NK-92 treated with Interleukin-12 subunit alpha and Interleukin-12 subunit beta, amount 100 ng/mL, for 24 hours (cell line): ENCODE measurements at places on chromosomes 13 and 19.
A peak's percentile ranks its signal among the peaks of the same experiment; 100 is the strongest.

GRCh38 chr19:48415395-48415794 lies 21.9 kb downstream of the GRIN2D start:
- peak; percentile 59 for DNase-seq

DNA sequence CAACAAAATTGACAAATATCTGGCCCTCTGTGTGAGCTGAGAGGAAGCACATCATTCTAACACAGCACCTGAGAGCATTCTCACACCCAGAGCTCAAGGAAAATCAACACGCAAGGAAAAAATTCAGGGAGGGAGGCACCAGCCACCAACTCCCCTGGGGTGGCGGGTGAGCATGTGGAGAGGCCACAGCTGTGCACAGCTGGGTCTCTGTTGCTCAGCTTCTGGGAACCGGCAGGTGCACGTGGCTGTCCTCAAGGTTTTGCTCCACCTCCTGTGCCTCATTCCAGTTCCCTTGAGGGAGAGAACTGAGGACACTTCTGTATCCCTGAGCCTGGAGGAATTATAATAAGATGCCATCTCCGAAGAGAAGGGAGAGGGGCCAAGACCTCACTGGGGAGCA lies 134.0 kb downstream of the USP12 start:
- no peak for DNase-seq

- DNase-seq = no peak
These were observed 6.6 kb downstream of the PEPD start for GRCh38 chr19:33514885-33515551.

- no peak for DNase-seq
These were observed 5.8 kb downstream of the SLC39A3 start for GRCh38 chr19:2733930-2734588.

DNA sequence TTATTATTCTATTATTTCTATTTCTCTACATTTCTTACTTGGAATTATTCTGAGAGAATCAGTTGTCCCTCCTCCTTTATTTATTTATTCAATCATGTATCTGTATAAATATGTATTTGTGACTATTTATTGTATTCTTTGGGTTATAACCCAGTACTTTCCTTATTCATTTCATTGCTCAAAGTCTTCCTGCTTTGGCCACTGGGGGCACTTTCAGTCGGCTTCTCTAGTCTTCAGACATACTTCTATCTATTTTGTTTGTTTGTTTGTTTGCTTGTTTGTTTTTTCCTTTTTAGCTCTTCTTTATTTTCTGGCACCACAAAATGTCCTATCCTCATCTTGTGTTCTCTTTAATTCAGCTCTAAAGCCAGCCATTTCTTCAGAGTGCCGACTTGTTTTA lies 260.4 kb downstream of the NALCN start:
- DNase-seq = no peak

GRCh38 chr19:3225169-3225485 lies 666 bp downstream of the CELF5 start:
- no peak for DNase-seq

- DNase-seq = no peak
These were observed at the start of gene DIRAS1 for GRCh38 chr19:2720777-2721569. Gene DIRAS1 (minus strand): TSS chr19:2721372. CDS start chr19:2717806, 3,566 bp downstream.

DNA sequence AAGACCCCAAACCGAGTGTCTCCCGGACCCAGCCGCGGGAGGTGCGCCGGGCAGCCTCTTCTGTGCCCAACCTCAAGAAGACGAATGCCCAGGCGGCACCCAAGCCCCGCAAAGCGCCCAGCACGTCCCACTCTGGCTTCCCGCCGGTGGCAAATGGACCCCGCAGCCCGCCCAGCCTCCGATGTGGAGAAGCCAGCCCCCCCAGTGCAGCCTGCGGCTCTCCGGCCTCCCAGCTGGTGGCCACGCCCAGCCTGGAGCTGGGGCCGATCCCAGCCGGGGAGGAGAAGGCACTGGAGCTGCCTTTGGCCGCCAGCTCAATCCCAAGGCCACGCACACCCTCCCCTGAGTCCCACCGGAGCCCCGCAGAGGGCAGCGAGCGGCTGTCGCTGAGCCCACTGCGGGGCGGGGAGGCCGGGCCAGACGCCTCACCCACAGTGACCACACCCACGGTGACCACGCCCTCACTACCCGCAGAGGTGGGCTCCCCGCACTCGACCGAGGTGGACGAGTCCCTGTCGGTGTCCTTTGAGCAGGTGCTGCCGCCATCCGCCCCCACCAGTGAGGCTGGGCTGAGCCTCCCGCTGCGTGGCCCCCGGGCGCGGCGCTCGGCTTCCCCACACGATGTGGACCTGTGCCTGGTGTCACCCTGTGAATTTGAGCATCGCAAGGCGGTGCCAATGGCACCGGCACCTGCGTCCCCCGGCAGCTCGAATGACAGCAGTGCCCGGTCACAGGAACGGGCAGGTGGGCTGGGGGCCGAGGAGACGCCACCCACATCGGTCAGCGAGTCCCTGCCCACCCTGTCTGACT lies 7.9 kb downstream of the MAP1S start:
- DNase-seq = no peak

GRCh38 chr19:42455086-42455485 lies 12.3 kb upstream of the CXCL17 start:
- DNase-seq = no peak

DNA sequence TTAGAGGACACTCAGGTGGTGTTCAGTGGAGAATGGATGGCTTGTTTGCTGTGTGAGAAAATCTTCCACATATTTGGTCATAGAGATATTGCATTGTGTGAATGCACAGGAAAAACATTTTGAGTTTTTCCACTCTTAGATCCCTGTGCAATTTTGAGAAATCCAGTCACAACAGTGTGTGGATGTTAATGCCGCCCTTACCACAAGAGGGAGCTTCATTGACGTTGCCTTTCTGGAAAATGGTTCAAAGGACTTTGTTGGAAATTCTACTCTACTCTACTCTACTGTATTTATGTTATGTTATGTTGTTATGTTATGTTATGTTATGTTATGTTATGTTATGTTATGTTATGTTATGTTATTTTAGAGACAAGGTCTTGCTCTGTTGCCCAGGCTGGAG lies 13.4 kb downstream of the ZNF20 start:
- DNase-seq = no peak

- DNase-seq = no peak
These were observed 55.0 kb upstream of the TM9SF2 start for GRCh38 chr13:99446242-99446641.

GRCh38 chr13:112997188-112998130 lies 28.4 kb downstream of the MCF2L start:
- DNase-seq = no peak

DNA sequence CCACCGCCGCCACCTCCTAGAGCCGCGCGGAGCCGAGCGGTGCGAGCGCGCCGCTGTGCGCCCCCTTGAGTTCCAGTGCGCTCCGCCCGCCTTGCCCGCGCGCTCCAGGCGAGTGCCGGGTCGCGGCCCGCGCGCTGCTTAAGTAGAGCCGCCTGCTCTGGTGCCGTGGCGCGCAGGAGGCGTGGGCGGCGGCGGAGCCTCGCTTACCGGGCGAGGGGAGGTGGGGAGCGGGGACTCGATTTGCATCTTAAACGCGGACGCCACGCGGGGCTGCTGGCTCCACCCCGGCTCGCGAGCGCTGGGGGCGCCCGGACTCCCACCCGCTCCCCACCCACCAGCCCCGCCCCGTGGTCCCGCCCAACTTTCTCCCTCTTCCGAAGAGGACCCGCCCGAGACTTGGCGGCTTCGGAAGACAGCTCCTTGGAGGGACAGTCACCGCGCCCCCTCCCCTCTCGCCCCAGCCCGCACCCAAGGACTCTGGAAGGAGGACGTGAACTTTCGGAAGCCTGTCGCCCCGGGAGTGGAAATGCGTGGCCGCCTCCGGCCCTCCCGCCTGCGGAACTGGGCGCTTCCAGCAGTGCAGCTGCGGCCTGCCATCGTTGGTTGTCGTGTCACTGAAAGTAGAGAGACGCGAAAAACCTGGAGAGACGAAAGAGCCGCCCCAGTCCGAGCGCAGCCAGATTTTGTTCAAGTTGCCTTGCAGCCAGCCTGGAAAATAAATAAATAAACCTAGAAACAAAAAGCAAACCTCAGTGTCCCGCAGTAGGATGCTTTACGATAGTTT lies at the start of gene KCTD12:
TSS of gene KCTD12 (minus strand) at position 114 of the 784 bp plus-strand sequence. CDS start 257 bp downstream, outside the sequence.
- no peak for DNase-seq

- DNase-seq = no peak
These were observed 3.0 kb downstream of the ANGPTL4 start for GRCh38 chr19:8366961-8367326.

- no peak for DNase-seq
These were observed 1.3 kb upstream of the SHANK1 start for GRCh38 chr19:50720921-50721381.

DNA sequence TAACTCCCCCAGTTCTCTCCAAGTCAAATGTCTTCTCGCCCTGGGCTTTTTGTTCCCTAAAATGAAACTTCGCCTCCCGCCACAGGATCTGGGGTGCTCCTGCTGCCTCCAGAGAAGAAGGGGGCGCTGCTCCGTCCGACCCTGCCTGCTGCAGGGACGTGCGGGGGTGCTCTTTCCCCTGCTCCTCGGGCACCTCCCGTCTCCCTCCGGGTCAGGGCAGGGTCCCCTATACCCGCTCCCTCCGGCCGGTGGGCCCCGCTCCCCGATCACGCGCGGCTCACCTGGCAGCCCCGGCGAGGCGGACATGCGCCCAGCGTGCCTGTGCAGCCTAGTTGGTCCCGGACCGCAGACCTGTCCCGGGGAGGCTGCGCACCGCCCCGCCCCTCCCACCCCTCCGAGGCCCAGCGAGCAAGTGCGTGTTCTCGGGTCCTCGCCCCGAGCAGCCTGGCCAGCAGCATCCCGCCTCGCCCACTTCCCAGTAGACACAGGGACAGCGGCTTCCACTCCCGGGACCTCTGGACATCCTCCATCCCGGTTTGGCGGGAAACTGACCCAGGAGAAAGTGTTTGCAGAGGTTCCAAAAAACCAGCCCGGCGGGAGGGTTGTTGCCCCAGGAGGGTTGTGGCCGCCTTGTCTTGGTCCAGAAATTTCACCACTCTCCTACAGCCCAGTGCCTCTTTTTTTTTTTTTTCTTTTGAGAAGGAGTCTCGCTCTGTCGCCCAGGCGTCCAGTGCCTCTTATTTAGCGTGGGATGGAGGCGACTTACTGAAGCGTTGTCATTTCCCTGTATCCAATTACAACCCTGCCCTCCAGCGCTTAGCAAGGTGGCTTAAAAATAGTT lies at the start of gene OXGR1:
TSS of gene OXGR1 (minus strand) at position 460 of the 841 bp plus-strand sequence. CDS start 6,717 bp downstream, outside the sequence.
- no peak for DNase-seq
